ENCODE measurements at places on chromosomes 16 and 17.

DNA sequence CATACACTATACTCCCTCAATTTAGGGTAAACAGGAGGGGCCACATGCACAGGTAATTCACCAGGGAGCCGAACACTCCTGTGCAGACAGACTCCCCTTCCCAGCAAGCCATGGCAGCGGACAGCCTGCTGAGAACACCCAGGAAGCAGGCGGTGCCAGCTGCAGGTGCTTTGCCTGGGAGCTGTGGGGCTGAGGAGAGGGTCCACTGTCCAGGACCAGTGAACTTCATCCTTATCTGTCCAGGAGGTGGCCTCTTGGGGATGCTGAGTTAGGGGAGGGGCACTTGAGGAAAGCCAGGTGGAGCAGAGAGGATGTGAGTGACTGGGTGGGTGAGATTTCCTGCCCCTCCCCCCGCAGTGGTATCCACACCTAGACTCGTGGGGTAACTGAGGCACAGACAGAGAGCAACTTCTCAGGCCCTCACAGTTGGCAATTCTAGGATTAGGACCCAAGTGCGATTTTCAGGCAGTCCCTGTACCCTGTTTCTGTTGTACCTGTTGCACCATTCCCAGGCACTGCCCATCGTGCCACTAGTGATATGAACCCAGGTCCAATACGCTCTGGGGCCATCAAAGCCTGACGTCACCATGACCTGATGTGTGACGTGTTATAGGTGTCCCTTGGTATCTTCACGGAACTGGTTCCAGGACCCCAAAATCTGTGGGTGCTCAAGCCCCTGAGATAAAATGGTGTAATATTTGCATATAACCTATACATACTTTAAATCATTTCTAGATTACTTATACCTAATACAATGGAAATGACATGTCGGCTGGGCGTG, 1.2 kb downstream of the GRN start:
- no peak for DNase-seq

DNA sequence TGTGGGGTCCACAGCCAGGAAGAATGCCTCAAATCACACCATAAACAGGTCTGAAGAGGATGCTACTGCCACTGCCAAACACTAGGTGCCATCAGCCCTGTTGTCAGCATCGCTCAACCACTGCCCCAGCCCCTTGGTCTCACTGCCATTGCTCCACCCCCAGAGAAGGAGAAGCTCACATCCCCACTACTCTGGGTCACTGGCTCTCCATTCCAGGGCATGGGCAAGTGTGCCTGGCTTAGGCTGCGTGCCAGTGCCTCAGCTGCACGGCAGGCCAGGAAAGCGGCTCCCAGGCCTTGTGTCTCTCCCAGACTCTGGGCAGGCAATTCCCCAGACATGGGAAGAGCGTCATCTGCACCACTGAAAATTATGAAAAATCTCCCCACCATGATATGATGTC, 1.2 kb upstream of the IGSF6 start:
- no peak for DNase-seq

- DNase-seq = no peak
These were observed 344.7 kb downstream of the GRIN2A start for GRCh38 chr16:9837481-9837880.

GRCh38 chr16:86824751-86825296, 246.5 kb downstream of the FOXL1 start:
- DNase-seq = no peak

- DNase-seq = no peak
These were observed 9.9 kb downstream of the CAPNS2 start for GRCh38 chr16:55576384-55576783.

GRCh38 chr16:21263640-21264570, 14.2 kb downstream of the CRYM start:
- peak; percentile 91 for DNase-seq

GRCh38 chr17:14124854-14125253, 55.5 kb downstream of the COX10 start:
- DNase-seq = no peak

DNA sequence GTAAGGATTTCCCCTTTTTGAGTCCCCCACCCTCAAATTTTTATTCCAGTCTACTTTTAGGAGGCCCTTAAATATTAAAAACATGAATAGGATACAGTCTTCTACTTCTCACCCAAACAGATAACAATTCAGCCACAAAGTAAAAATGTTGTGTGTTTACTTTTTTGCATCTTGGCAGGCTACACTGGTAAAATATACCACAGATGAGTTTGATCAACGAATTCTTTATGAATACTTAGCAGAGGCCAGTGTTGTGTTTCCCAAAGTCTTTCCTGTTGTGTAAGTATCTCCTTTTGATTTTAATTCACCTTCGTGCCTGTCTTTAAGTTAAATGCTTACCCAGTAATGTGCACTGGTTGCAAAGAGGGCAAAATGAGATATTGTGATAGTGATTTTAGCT, 34.4 kb upstream of the RAB11FIP4 start:
- no peak for DNase-seq

DNA sequence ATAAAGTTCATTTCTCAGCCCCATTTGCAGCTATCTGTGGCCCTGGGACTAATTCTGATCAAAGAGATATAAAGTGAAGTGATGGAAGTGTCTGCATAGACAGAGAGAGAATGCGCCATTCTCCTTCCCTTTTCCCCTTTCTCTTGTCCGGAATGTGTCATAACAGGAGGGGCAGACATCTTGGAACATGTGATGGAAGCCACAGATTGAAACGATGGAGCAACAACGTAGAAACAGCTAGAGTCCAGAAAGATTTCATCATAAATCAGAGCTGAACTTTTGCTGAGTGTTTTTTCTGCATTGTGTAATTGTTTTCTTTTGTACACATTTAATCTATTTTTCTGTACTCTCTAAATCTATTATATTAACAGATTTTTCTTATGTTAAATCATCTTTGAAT, 11.3 kb downstream of the ASGR1 start:
- no peak for DNase-seq

DNA sequence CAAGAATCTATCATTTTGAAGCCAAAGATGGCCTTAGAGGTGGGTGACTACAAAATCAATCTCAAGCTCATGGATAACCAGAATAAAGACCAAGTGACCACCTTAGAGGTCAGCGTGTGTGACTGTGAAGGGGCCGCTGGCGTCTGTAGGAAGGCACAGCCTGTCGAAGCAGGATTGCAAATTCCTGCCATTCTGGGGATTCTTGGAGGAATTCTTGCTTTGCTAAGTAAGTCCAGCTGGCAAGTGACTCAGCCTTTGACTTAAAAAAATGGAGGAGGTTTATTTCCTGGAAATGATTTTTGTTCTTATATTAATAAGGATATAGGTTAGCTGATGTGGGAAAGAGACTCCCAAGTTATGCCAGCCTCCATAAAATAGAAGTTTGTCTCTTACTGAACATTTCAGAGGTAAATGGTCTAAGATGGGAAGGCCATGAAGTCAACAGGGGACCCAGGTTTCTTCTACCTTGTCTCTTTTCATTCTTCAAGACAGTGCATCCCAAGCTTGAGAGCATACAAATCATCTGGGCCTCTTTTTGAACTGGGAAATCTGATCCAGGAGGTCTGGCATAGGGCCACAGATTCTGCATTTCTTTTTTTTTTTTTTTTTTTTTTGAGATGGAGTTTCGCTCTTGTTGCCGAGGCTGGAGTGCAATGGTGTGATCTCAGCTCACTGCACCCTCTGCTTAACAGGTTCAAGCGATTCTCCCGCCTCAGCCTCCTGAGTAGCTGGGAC, 19.8 kb upstream of the TANGO6 start:
- no peak for DNase-seq

DNA sequence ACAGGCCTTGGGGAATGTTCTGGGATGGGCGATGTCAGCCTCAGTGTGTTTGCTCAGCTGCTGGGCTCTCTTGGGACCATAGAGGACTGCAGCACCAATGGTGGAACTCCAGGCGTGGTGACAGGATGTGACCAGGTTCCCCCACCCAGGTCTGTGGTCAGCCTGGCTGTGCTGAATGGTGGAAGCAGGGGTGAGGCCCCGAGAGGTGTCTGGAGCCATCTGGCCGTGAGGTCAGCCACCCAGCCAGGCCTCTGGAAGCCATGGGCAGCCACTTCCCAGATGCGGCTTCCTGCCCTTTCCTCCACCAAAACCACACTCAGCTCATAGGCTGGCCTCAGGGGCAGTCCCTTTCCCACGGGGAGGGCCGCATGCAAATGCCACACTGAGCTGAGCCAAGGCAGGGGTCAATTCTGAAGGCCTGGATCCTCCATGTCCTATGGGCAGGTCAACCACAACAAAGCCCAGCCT, 7.8 kb upstream of the MAPK7 start:
- no peak for DNase-seq

GRCh38 chr17:70563281-70563820, 394.0 kb downstream of the KCNJ2 start:
- no peak for DNase-seq

GRCh38 chr16:12182212-12182611, 205.7 kb downstream of the SNX29 start:
- DNase-seq = no peak

- DNase-seq = no peak
These were observed 6.1 kb downstream of the SGSM2 start for GRCh38 chr17:2343421-2343820.

- DNase-seq = peak; percentile 89
These were observed 5.2 kb upstream of the NUBP1 start for GRCh38 chr16:10738231-10739077.

DNA sequence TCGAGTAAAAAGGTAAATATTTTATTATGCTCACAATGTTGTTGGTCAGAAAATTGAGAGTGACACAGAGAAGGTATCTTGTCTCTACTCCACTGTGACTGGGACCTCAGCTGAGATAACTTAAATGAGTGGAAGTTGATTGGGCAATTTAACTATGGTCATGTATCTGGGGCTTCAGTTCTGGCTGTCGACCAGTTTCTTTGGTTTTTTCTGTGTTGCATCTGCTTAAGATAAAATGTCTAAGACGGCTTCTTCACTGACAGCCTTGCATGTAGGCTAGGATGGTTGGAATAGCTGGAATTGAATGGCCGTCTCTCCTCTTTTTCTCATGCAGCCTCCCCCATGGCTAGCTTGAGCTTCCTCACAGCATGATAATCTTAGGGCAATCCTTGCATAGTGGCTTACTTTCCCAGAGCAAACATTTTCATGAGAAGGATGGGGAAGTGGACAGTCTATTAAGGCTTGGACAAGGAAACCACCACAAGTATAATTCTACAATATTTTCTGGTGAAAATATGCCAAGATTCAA, 433.7 kb downstream of the KIF2B start:
- DNase-seq = no peak

DNA sequence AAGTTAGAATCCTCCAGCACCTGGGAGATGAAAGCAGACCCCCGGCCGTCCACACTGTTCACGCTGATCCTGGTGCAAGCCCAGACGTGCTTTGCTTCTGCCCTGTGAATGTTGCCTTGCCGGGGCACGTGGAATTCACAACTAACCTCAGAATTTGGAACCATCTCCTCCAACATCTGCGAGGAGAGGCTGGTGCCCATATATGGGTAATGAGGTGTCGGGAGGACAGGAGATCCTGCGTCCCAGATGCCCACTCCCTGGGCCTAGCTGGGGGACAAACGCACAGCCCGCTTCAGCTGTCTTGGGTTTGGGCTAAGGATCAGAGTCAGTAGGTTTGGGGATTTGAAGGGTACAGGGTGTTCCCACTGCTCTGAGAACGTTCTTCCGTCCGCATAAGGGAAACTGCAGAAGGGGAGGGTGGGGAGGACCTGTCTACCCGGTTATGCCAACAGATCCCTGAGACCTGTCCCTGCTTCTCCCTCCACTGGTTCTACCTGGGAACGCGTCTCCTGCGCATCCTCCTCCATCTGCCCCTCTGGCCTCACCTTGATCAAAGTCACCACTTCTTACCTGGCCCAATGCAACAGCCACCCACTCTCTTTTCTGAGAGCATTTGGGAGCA, 14.1 kb downstream of the PPL start:
- no peak for DNase-seq

DNA sequence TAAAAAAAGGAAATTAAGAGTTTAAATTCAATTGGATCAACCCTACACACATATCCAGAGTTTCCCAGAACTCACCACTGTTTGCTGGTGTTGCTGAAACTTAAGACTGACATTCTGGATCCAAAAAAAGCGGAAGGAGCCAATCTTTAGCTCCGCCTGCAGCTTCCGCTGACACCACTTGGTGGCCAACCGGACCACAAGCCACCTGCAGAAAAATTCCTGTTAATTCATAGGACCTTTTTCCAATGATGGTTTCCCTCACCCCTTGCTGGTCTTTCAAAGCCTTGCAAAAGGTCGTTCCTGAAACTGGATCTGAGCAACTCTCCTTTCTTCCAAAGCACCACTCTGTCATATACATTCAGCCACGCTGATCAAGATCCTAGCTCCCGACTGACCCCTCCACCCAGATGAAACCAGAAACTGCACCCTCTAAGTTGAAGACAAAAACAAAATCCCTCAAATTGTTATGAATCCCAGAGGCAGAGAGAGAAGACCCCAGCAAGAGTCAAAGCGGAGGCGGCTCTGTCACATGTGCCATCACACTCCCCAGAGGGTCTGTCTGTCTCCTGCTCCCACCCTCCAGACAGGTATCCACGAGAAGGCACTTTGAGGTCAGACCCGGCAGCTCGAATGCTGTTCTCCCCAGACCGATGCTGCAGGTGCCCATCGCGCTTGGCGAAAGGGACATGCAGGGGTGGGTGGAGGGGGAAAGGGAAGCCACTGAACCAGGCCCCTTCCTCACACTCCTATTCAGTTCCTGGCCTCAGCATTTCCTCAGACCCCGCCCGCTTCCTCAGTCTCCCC, 773 bp downstream of the BLTP2 start:
- DNase-seq = peak; percentile 90

GRCh38 chr17:3761036-3761917, 37.6 kb downstream of the HASPIN start:
- DNase-seq = no peak

GRCh38 chr17:51120357-51120738, 320 bp downstream of the SPAG9 start:
- DNase-seq = peak; percentile 90

DNA sequence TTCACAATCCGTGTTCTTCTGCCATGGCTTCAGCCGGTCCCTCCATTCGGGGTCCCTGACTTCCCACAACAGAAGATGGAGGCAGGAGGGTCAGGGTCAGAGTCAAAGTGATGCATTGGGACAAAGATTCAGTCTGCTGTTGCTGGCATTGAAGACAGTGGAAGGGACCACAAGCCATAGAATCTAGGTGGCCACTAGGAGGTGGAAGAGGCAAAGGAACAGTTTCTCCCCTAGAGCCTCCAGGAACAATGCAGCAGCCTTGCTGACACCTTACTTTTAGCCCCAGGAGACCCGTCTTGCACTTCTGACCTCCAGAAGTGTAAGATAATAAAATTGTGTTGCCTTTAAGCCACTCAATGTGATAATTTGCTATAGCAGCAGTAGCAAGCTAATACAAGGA, 55.9 kb downstream of the MFSD11 start:
- DNase-seq = no peak

All from vagina (tissue), 2 donors.